ENCODE measurements at places on chromosomes 16 and 17.

GRCh38 chr17:16818821-16819683 is 129.0 kb downstream of the CCDC144A start:
- no peak overlapping the region for H3K4me3 ChIP-seq
- H3K27ac ChIP-seq: no peak overlapping the region
- H3K36me3 ChIP-seq: no peaks in the 10 kb centered on the region

- no peaks in the 10 kb centered on the region for H3K4me1 ChIP-seq
- H3K27ac ChIP-seq: no peak overlapping the region
- no peaks in the 10 kb centered on the region for H3K27me3 ChIP-seq
- H3K36me3 ChIP-seq: no peaks in the 10 kb centered on the region
Measured at GRCh38 chr17:53135969-53136368, 686.8 kb upstream of the KIF2B start.

DNA sequence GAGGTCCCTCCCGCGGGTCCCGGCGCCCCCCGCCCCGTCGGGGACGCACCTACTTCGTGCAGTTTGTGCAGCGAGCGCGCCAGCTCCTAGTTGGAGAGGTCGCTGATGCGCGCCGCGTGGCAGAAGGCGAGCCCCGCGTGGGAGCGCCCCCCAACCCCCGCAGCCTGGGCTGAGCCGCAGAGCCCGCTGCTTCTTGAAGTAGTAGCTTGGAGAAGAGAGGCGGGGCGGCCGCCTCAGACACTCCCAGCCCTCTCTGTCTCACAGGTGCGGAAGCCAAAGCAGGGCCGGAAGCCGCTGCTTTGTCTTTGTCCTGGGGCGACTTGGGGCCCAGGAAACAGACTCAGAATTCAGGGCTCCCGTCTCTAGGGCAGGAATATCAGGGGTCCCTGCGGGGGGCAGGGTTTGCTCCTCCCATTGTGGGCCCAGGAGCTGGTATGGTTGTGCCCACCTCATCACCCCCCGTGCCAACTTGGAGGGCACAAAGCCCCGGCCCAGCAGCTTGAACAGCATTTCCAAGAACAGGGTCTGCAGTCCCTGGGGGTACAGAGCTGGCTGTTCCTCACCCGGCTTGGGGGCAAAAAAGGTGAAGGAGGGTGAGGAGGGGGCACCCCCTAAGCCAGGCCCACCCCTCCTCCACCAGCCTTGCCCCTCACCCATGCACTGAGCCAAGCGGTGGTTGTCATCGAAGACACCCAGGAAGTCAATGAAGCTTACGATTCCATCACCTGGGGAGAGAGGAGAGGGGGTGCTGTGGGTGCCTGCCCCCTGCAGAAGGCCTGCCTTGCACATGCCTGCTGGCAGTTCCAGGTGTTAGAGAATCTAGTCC is 13.5 kb downstream of the SPATA32 start:
- no peaks in the 10 kb centered on the region for H3K36me3 ChIP-seq
- no peak overlapping the region for H3K27ac ChIP-seq
- H3K4me3 ChIP-seq: peak overlapping the region; percentile 75
- no peaks in the 10 kb centered on the region for H3K27me3 ChIP-seq
- H3K4me1 ChIP-seq: peaks cover 2% of the 10 kb centered on the region

DNA sequence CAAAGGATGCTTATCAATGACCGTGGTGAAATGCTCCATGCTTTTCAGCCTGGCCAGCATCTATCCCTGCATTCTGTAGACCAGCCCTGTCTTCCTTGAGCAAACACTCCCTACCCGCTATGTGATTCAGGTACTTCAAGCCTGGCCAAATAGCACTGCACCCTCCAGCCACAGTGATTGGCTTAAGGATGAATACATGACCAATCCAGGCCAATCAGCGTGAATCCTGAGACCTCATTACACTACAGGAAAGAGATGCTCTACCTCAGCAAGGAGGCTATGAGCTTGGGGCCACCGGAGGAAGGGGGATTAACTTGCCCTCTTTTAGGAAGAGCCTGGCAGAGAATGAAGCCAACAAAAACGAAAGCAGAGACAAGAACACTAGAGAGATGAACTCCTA is 162.5 kb downstream of the ZNF423 start:
- no peak overlapping the region for H3K4me3 ChIP-seq
- no peak for DNase-seq
- H3K27ac ChIP-seq: no peak overlapping the region
- H3K36me3 ChIP-seq: no peaks in the 10 kb centered on the region

GRCh38 chr16:75306099-75306762 is 54.8 kb upstream of the BCAR1 start:
- no peak for DNase-seq
- no peaks in the 10 kb centered on the region for H3K4me1 ChIP-seq
- H3K36me3 ChIP-seq: 0 out of 2 replicates have a peak, but pooled peaks cover 3% of the 10 kb centered on the region
- H3K27ac ChIP-seq: no peak overlapping the region
- H3K4me3 ChIP-seq: no peak overlapping the region
- H3K27me3 ChIP-seq: no peaks in the 10 kb centered on the region

- no peaks in the 10 kb centered on the region for H3K4me1 ChIP-seq
- H3K4me3 ChIP-seq: no peak overlapping the region
- no peaks in the 10 kb centered on the region for H3K36me3 ChIP-seq
- H3K27ac ChIP-seq: no peak overlapping the region
- no peaks in the 10 kb centered on the region for H3K27me3 ChIP-seq
Measured at GRCh38 chr17:13413001-13413400, 188.7 kb downstream of the HS3ST3A1 start.

DNA sequence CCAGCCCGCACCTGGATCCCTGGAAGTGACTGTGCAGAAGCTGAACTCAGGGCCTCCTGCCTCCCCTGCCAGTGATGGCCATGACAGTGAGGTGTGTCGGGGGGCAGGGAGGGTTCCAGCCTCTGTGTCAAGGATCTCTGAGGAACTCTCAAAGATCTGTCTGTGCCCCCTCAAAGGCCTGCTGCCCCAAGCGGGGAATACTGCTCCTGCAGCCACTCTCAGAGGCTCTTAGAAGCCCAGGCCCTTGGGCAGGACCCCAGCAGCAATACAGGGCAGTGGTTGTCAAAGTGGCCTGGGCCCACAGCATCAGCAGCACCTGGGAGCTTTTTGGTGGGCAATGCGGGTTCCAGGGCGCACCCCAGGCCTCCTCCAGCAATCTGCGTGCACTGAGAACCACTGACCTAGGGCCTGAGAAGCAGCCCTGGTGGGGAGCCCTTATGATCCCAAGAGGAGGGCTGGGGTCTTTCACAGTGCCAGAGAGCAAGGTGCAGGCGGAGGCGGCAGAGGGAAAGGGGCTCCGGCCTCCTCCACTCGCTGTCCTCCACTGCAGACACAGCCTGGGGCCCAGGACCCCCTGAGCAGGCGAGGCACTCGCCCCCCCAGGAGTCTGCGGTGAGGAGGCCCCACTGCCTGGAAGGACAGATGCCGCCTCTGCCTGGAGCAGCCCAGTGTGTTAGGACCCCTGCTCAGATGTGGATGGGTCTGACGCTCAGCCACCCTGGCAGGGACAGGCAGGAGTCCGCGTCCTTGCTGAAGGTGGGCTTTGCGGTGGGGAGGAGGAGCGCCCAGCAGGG is 42.1 kb downstream of the ENGASE start:
- DNase-seq: no peak
- H3K4me1 ChIP-seq: peaks cover 1% of the 10 kb centered on the region
- no peaks in the 10 kb centered on the region for H3K27me3 ChIP-seq
- H3K27ac ChIP-seq: no peak overlapping the region
- H3K4me3 ChIP-seq: no peak overlapping the region

- H3K4me1 ChIP-seq: no peaks in the 10 kb centered on the region
- H3K4me3 ChIP-seq: no peak overlapping the region
- no peak for DNase-seq
- H3K27me3 ChIP-seq: no peaks in the 10 kb centered on the region
- H3K27ac ChIP-seq: no peak overlapping the region
- H3K36me3 ChIP-seq: no peaks in the 10 kb centered on the region
Measured at GRCh38 chr16:27665881-27666280, 115.9 kb downstream of the KATNIP start.

GRCh38 chr17:76074390-76075363 is at the start of gene GALR2:
TSS of gene GALR2 (plus strand) at chr17:76074781. CDS start at chr17:76074884, 103 bp downstream.
- no peak within 1 kb of the TSS for H3K27ac ChIP-seq
- H3K4me3 ChIP-seq: peak within 1 kb of the TSS; percentile 46
- H3K36me3 ChIP-seq: no peaks in the 10 kb centered on the region
- DNase-seq: no peak

GRCh38 chr16:88746506-88746905 is 38.5 kb downstream of the PIEZO1 start:
- H3K4me3 ChIP-seq: no peak overlapping the region
- no peaks in the 10 kb centered on the region for H3K27me3 ChIP-seq

GRCh38 chr17:32564325-32564724 is 77.5 kb downstream of the CDK5R1 start:
- DNase-seq: no peak
- no peak overlapping the region for H3K4me3 ChIP-seq
- H3K27ac ChIP-seq: no peak overlapping the region
- no peaks in the 10 kb centered on the region for H3K36me3 ChIP-seq

- H3K27me3 ChIP-seq: no peaks in the 10 kb centered on the region
- peaks cover 2% of the 10 kb centered on the region for H3K4me1 ChIP-seq
- H3K36me3 ChIP-seq: no peaks in the 10 kb centered on the region
- H3K4me3 ChIP-seq: no peak overlapping the region
- no peak overlapping the region for H3K27ac ChIP-seq
Measured at GRCh38 chr16:72722552-72722951, 325.4 kb downstream of the ZFHX3 start.

DNA sequence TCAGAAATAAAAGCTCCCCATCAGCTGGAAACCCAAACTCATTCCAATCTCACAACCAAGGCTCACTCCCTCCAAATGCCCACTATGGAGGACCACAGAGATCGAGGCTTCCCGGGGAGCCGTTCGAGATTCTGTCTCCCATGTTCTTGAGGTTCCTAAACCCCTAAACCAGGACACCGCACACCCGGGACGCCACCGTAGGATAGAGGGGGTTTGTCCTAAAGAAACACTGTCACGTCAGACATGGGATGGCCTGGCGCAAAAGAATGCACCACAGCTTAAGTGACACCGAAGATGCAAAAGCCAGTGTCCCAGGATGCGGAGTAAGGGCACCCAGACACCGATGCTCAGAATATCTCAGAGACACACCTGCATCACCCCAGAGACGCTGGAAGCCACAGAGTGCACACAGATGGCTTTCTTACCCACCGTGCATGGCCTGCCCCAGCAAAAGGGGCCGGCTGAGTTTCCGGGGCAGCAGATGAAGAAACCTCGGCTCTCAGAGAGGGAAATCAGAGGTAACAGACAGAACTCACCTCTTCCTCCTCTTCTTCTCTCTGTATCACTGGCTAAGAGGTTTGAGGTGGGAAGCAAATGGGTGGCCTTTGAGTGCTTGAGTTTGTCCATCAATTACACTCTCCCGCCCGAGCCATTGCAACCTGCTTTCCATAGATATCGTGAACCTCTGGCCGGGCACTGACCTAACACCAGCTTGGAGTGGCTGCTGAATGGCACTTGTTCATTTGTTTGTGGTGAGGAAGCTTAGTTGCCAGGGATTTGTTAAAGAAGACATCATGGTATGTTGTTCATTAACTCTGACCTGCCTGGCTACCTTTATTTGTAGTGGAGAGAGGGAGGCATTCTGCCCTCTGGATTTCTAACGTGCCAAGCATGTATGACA is 65.1 kb upstream of the TNRC6C start:
- no peaks in the 10 kb centered on the region for H3K27me3 ChIP-seq
- H3K4me1 ChIP-seq: no peaks in the 10 kb centered on the region
- no peak overlapping the region for H3K27ac ChIP-seq
- DNase-seq: no peak

DNA sequence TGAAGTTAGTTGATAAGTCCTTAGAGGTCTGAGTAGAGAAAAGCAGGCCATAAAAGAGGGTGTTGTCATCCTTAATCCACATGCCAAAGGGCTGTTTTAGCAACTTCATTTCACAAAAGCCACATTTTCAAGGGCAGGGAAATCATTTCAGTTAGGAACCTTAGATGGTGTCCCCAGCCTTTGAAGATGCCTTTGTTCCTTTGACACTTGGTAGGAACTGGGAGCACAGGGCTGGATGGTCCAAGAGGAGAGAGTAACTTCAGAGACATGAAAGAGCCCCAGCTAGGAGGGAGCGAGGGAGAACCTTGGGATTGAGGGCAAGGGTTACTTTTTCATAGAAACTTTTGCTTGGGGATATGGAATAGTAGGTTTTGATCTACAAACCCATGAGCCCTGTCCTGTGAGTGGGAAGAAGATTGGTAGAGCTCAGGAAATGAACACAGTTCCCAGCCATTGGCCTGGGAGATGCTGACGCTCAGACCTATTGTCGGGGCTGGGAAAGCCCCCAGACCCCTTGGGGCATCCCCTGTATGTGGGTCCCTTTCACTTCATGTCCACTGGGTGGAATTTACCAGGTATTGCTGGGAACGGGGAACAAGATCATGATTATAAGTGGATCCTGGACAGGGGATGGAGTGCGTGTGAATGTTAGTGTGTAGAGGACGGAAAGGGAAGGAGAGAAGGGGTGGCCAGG is 18.9 kb downstream of the MSI2 start:
- DNase-seq: no peak
- no peak overlapping the region for H3K4me3 ChIP-seq
- no peaks in the 10 kb centered on the region for H3K27me3 ChIP-seq
- no peak overlapping the region for H3K27ac ChIP-seq
- peaks cover 3% of the 10 kb centered on the region for H3K4me1 ChIP-seq

DNA sequence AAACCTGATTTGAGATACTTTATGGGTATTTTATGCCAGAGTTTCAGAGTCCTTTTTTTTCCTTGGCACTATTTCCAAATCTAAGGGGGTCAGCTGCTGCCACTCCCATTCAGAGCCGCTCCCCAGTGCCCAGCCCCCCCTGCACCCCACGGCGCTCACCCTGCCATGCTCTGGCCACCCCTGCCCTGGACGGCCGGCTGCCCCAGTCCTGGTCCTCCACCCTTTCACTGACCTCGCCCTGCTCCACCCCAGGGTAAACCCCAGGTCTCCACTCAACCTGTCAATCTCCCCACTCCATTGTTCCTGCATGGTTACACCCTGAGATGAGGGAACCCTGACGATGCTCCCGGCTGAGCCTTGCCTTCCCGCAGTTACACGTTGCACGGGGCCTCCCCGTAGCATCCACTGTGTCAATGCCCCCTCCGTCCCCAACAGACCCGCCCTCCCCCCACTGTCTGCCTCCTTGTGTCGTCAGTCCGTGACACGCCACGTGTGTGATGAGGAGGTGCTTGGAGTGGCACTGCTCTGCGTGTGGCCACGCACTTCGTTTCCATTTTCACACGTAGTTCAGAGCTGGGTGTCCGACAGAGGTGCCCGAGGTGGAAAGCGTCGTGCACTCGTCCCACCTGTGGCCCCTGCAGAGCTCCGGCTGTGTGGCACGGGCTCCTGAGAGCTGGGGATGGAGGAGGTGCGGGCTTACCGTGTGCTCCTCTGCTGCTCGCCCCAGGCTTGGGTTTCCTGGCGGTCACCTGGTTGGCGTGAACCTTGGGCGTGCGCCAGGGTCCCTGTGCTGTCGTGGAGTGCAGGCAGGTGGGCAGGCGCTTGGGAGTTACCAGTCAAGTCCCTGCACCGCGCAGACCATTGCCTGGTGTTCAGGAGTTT is 116.5 kb downstream of the BANP start:
- peaks cover 1% of the 10 kb centered on the region for H3K4me1 ChIP-seq
- no peaks in the 10 kb centered on the region for H3K27me3 ChIP-seq
- no peak overlapping the region for H3K4me3 ChIP-seq
- H3K27ac ChIP-seq: no peak overlapping the region
- DNase-seq: no peak
- peaks cover 12% of the 10 kb centered on the region for H3K36me3 ChIP-seq

- no peak for DNase-seq
- H3K4me1 ChIP-seq: no peaks in the 10 kb centered on the region
- no peaks in the 10 kb centered on the region for H3K27me3 ChIP-seq
- no peak overlapping the region for H3K4me3 ChIP-seq
- H3K36me3 ChIP-seq: no peaks in the 10 kb centered on the region
Measured at GRCh38 chr16:58449306-58449705, 50.6 kb upstream of the NDRG4 start.
